Smooth muscle cell of the coronary artery (primary cell): ENCODE measurements at places on chromosomes 5 and 9. TPM values are rescaled to one million over a fixed set of nuclear protein-coding genes. Genes with fewer than 3 reads are reported as not detected.

IFNK gene
- total RNA-seq = not detected in 2 replicates

IL13 gene
- not detected in 2 replicates for total RNA-seq

FAM153A gene
- total RNA-seq = not detected in 2 replicates

SGCD gene
- 7.0 and 24.2 TPM in 2 replicates for total RNA-seq

CCL27 gene
- total RNA-seq = 0.47 TPM in 1 of 2 replicates, not detected in the other

NTRK2 gene
- 0.38 and 25.4 TPM in 2 replicates for total RNA-seq

PLAC8L1 gene
- not detected in 2 replicates for total RNA-seq

DDX4 gene
- total RNA-seq = not detected in 2 replicates

FBXO4 gene
- 7.7 and 11.1 TPM in 2 replicates for total RNA-seq

TRIM14 gene
- 0.47 and 1.7 TPM in 2 replicates for total RNA-seq

ANKRD31 gene
- total RNA-seq = 0.08 and 0.12 TPM in 2 replicates

FOXD4 gene
- total RNA-seq = 0.08 and 0.23 TPM in 2 replicates

WDR38 gene
- not detected in 2 replicates for total RNA-seq
